ENCODE measurements at places on chromosomes 7 and 10. TPM values are rescaled to one million over a fixed set of nuclear protein-coding genes. Genes with fewer than 3 reads are reported as not detected.

SLC26A5 gene
- total RNA-seq = 3.0 TPM

NPC1L1 gene
- total RNA-seq = not detected

CRCP gene
- 19.2 TPM for total RNA-seq

TFAM gene
- total RNA-seq = 39.4 TPM

CNPY1 gene
- total RNA-seq = not detected

EIF4EBP2 gene
- total RNA-seq = 146 TPM

RASSF4 gene
- 9.6 TPM for total RNA-seq

GPR26 gene
- total RNA-seq = 0.05 TPM

MET gene
- total RNA-seq = 35.1 TPM

AGAP9 gene
- 7.8 TPM for total RNA-seq

MORN4 gene
- 10.9 TPM for total RNA-seq

NUTM2B gene
- 1.5 TPM for total RNA-seq

EBLN1 gene
- not detected for total RNA-seq

FAM237B gene
- not detected for total RNA-seq

DNA sequence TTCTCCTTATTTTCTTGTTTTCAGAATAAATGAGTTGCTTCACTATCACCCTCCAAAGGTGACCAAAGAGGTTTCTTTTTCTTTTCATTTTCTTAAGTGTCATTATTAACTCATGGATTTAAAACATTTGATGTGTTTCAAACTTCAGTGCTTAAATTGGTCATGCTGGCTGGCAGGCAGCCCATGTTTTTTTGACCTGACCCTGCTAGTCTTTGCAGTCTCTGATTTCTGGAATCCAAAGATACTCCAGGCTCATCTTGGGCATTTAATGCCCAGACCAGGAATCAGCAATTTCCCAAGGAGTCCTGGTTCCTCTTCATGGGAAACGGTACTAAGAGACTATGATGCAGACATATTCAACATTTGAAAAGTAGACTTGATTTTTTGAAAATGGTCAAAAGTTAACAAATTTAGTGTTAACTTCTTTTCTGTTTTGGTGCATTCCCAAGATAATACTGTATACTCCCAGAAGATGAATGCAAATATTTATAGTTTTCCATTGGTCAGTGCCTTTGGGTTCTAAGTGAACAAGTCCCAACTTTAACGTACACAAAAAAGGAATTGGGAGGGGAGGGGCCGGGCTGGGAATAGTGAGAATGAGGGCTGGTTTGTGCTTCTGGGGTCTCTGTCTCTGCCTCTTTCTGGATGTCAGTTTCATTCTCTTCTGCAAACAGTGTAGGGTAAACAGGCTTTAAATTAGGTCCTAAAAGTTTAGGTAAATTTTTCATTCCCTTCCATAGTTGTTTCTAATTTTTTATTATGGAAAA, 19.8 kb downstream of the NUB1 start:
- H3K27me3 ChIP-seq = peaks cover 2% of the 10 kb centered on the region
- no peak for DNase-seq
- H3K27ac ChIP-seq = no peak overlapping the region
- H3K36me3 ChIP-seq = peaks cover 33% of the 10 kb centered on the region

- no peak overlapping the region for H3K4me3 ChIP-seq
- no peak overlapping the region for H3K27ac ChIP-seq
- no peaks in the 10 kb centered on the region for H3K4me1 ChIP-seq
- no peak for DNase-seq
- H3K36me3 ChIP-seq = no peaks in the 10 kb centered on the region
- H3K27me3 ChIP-seq = no peaks in the 10 kb centered on the region
Measured at GRCh38 chr10:106387063-106387462, 777.4 kb downstream of the SORCS1 start.

DNA sequence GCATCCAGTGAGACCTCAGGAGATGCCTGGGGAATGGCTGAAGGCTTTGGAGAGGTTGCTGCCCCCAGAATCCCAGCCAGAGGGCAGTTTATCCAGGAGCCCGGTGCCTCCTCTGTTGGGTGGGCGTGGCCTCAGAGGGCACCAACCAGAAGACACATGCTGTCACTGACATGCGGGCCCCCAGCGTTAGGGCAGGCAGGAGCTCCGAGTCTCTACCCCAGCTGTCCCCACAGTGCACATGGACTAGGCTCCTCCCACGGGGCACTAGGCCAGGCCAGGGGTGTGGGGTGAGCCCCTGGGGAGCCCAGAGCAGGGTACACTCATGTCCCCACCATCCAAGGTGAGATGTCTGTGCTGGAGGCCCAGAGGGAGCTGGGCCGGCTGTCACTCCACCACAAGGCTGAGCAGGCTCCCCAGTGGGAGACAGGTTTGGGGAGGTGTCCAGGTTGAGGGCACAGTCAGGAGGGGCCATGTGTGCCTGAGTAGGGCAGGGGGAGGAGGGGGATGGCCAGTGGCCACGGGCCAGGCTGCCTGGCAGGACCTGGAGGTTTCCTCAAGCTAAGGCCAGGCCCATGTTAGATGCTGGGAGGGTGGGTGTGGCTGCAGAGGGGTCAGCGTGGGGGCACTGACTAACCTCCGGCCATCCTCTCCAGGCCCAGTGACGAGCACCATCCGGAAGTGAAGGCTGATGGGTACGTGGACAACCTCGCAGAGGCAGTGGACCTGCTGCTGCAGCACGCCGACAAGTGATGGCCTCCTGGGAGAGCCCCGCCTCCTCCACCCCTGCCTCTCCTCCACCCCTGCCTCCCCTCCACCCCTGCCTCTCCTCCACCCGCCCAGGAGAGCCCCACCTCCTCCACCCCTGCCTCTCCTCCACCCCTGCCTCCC, 131.3 kb downstream of the FAM53B start:
- no peak for DNase-seq
- H3K4me1 ChIP-seq = no peaks in the 10 kb centered on the region
- peaks cover 12% of the 10 kb centered on the region for H3K27me3 ChIP-seq
- H3K4me3 ChIP-seq = no peak overlapping the region
- H3K27ac ChIP-seq = no peak overlapping the region

DNA sequence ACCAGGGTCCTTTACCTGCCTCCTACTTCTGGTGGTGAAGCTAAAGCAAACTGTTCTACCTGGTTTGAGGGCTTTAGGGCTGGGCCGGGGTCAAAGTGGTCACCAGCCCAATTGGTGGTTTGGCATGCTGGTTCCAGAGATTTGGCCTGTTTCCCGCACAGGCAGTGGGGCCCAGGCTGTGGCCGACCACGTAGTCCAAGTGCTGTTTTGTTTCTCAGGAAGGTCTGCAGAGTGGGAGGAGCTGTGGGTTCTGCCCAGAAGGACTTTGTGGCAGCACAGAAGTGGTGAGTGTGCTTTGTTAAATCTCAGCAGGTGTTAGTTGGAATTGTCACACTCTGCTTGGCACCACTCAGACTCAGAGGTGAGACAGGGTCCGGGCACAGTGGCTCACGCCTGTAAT, 85.8 kb downstream of the MKX start:
- peaks cover 15% of the 10 kb centered on the region for H3K4me1 ChIP-seq
- H3K27me3 ChIP-seq = peaks cover 6% of the 10 kb centered on the region
- no peak for DNase-seq
- peaks cover 4% of the 10 kb centered on the region for H3K36me3 ChIP-seq
- no peak overlapping the region for H3K27ac ChIP-seq

DNA sequence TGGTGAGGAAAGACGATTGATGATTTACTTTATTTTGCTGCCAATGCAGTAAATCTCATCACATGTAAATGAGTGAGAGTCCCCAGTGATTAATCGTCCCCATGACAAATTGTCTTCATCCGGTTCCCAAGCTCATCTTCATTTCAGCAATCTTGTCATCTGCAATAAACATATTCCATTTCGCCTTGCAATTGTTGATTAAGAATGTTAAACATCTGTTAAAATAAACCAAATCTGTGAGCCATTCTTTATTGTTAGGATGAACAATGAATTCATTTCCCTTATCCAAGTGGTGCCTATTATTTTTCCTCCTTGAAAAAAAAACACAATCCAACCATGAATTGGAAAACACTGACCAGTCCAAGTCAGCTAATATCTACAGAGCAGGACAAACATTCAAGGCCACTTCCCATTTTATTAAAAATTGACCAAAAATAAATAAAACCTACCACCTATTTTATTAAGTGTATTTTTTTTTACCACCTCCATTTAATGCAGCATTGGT, 36.5 kb downstream of the NPS start:
- H3K27me3 ChIP-seq = no peaks in the 10 kb centered on the region
- no peaks in the 10 kb centered on the region for H3K36me3 ChIP-seq
- H3K27ac ChIP-seq = no peak overlapping the region
- H3K4me1 ChIP-seq = peaks cover 18% of the 10 kb centered on the region
- H3K4me3 ChIP-seq = no peak overlapping the region

- H3K4me1 ChIP-seq = peaks cover 13% of the 10 kb centered on the region
- no peak for DNase-seq
- no peaks in the 10 kb centered on the region for H3K36me3 ChIP-seq
- no peak overlapping the region for H3K4me3 ChIP-seq
Measured at GRCh38 chr7:31885171-31885570, 185.0 kb downstream of the PDE1C start.

DNA sequence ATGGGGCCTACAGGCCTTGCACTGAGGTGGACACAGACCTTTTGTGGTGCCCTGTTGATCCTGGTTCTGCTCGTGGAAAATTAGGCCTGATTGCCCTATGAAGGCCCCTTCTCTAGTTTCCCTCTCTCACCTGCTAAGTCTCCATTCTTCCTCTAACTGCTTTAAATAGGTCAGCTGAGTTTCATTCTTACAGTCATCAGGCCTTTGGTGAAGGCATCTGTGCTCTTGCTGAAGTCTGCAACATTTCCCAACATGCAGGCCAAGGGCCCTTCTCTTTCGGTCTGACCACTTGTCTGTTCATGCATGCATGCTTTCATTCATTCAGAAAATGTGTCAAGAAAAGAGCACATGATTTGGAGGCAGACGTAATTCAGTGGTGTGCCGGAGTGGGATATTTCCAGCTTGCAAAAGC, 244.0 kb downstream of the BUB3 start:
- DNase-seq = no peak
- peaks cover 2% of the 10 kb centered on the region for H3K4me1 ChIP-seq
- no peak overlapping the region for H3K4me3 ChIP-seq
- H3K36me3 ChIP-seq = peaks cover 17% of the 10 kb centered on the region
- H3K27me3 ChIP-seq = peaks cover 5% of the 10 kb centered on the region

DNA sequence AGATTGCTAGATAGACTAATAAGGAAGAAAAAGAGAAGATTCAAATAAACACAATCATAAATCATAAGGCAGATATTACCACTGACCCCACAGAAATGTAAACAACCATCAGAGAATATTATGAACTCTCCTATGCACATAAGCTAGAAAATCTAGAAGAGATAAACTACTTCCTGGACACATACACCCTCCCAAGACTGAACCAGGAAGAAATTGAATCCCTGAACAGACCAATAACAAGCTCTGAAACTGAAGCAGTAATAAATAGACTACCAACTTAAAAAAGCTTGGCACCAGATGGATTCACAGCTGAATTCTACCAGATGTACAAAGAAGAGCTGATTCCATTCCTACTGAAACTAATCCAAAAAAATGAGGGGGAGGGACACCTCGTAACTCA, 24.5 kb upstream of the STARD3NL start:
- H3K4me3 ChIP-seq = no peak overlapping the region
- no peak overlapping the region for H3K27ac ChIP-seq

- H3K4me1 ChIP-seq = peaks cover 16% of the 10 kb centered on the region
- no peaks in the 10 kb centered on the region for H3K36me3 ChIP-seq
- H3K27ac ChIP-seq = no peak overlapping the region
- DNase-seq = no peak
Measured at GRCh38 chr7:24883622-24884013, 96.4 kb downstream of the OSBPL3 start.

- H3K27me3 ChIP-seq = peaks cover 3% of the 10 kb centered on the region
- H3K4me1 ChIP-seq = peaks cover 8% of the 10 kb centered on the region
- DNase-seq = no peak
- H3K36me3 ChIP-seq = no peaks in the 10 kb centered on the region
- no peak overlapping the region for H3K4me3 ChIP-seq
- H3K27ac ChIP-seq = no peak overlapping the region
Measured at GRCh38 chr10:6997509-6997908, 413.3 kb downstream of the SFMBT2 start.

DNA sequence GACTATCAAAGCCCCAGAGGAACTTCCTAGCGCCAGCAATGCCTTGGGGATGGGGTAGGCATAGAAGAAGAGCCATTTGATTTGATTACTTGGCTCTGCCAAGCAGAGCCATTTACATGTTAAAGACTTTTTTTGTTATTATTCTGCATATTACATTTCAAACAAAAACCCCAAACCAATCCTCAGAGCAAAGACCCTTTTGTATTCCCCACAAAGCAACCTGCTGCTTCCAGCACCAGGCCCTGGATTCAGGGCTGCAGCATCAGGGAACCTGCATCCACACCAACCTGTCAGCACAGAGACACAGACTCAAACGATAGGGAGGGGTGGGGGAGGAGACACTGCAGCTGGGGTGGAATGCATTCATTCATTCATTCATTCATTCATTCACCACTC, 73.2 kb downstream of the GRID1 start:
- no peaks in the 10 kb centered on the region for H3K4me1 ChIP-seq
- H3K36me3 ChIP-seq = no peaks in the 10 kb centered on the region
- H3K27me3 ChIP-seq = peaks cover 5% of the 10 kb centered on the region
- H3K27ac ChIP-seq = no peak overlapping the region

- no peak for DNase-seq
- no peak overlapping the region for H3K4me3 ChIP-seq
- no peaks in the 10 kb centered on the region for H3K4me1 ChIP-seq
- peaks cover 4% of the 10 kb centered on the region for H3K36me3 ChIP-seq
- H3K27me3 ChIP-seq = peaks cover 1% of the 10 kb centered on the region
Measured at GRCh38 chr7:135275971-135276580, 42.4 kb downstream of the STRA8 start.

DNA sequence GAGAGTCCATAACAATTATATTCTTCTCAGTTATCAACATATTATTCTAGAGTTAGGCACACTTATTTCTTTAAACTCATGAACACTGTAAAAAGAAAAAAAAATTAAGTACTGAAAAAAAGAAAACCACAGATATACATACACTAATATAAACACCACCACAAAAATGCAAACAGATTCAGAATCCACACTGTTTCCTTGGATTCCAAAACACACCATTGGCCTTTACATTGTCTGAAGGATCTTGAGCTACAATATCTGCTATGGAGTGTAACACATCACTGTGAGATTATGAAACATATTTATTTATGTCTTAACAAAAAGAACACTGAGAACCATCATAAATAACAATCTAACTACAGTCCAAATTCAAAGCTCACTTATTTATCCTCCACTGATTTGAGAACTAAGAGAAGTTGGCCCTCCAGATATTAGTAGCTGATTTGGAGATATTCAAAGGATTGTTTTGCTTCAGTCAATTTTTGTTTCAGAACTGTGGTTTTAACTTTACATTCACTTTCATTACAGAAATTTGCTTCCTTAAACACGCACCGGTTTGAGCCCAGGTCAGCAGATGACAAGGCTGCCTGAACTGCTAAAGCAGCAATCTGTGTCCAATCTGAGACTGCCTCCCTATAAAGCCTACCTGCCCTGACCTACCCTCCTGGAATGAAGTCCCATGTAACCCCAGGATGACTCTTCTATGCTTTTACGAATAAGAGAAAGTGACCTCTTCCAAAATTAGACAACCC, 47.0 kb upstream of the CDK1 start:
- peaks cover 1% of the 10 kb centered on the region for H3K27me3 ChIP-seq
- H3K4me1 ChIP-seq = peaks cover 11% of the 10 kb centered on the region
- H3K4me3 ChIP-seq = peak overlapping the region; percentile 93

All from endothelial cell (in vitro differentiated cells).